ENCODE measurements at places on chromosomes 12 and 14.
A peak's percentile ranks its signal among the peaks of the same experiment; 100 is the strongest.

DNA sequence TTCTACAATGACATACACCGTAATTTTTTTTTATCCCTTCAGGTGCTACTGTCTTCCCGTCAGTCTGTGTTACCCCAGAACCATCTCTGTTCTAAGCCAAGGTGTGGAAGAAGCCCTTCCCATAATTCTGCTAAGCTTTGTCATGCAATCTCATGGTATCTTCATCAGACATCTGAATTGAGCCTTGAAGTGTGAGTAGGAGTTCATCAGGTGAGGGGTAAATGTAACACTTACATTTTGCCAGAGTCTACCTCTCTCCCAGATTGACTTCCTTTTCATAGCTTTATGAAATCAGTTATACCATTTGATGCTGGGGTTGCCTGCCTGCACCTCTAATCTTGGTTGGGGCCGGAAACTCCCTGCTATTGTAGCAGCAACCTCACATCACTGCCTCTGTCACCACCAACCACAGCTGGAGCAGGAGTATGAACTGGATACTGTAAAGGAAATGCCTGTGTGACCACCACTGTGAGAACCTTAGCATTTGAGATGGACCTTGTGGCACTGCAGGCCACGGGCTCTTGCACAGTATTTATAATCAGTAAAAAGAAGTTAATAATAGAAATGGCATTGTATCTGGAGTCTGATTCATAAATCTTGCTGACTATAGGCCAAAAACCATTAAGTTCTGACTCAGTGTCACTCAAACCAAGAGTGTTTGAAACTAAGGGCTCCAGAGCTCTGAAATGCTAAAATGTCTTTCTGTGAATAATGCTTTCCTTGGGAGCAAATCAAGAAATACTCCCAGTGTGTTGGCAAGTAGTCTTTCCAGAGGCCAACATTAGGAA is 58.7 kb upstream of the STK38L start:
- DNase-seq = no peak
- H3K27me3 ChIP-seq = peaks cover 3% of the 10 kb centered on the region
- H3K4me3 ChIP-seq = no peak overlapping the region
- H3K4me1 ChIP-seq = peaks cover 6% of the 10 kb centered on the region
- no peak overlapping the region for H3K27ac ChIP-seq

DNA sequence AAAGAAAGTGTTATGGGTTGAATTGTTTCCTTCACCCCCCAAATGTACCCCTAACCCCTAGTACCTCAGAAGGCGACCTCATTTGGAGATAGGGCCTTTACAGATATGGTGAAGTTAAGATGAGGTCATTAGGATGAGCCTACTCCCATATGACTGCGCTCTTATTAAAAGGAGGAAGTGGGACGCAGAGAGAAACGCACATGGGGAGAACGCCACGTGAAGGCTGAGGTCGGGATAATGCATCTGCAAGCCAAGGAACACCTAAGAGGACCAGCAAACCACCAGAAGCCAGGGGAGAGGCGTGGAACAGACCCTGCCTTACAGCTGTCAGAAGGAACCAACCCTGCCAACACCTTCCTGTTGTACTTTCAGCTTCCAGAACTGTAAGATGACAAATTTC is 1.7 kb upstream of the NRIP2 start:
- no peak for DNase-seq
- no peaks in the 10 kb centered on the region for H3K36me3 ChIP-seq
- H3K27ac ChIP-seq = no peak overlapping the region
- no peak overlapping the region for H3K4me3 ChIP-seq

- H3K4me3 ChIP-seq = no peak overlapping the region
- H3K4me1 ChIP-seq = peaks cover 10% of the 10 kb centered on the region
- no peaks in the 10 kb centered on the region for H3K36me3 ChIP-seq
- DNase-seq = no peak
- no peak overlapping the region for H3K27ac ChIP-seq
Measured at GRCh38 chr12:123919980-123920360, 52.7 kb downstream of the CCDC92 start.

GRCh38 chr12:42552822-42553221 is 36.7 kb downstream of the PRICKLE1 start:
- H3K27ac ChIP-seq = no peak overlapping the region
- no peak for DNase-seq
- H3K4me1 ChIP-seq = no peaks in the 10 kb centered on the region
- no peak overlapping the region for H3K4me3 ChIP-seq
- H3K36me3 ChIP-seq = no peaks in the 10 kb centered on the region

- no peaks in the 10 kb centered on the region for H3K27me3 ChIP-seq
- no peak overlapping the region for H3K27ac ChIP-seq
- H3K36me3 ChIP-seq = peaks cover 11% of the 10 kb centered on the region
Measured at GRCh38 chr14:96852823-96853422, 55.7 kb downstream of the VRK1 start.

DNA sequence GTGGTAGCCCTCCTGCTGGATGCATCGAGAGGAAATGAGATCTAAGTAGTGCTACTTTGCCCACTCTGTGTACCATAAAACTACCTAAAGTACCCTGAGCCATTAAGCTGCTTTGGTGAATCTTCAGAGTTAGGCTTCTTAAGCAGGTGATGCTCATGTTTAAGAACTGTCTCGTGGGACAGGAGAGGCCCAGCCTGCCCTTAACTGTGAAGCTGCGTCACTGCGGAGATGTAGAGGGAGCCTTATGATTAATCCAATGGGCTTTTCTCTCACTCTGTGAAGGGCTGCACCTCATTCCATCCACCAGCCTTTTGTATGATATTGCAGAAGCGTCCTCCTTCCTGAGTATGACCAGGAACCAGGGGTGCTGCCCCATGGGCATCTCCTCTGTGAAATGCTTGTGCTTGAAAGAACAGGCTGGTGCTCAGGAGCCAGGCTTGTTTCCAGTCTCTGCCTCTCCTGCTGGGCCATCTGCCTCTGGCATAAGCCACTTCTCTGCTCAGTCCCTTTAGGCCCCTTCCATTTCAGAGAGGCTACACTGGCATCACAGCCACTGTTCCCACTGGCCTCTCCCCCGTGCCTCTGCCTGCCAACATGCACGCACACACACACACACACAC is 6.8 kb upstream of the CCDC177 start:
- H3K4me3 ChIP-seq = no peak overlapping the region
- no peak overlapping the region for H3K27ac ChIP-seq
- peaks cover 4% of the 10 kb centered on the region for H3K27me3 ChIP-seq
- H3K36me3 ChIP-seq = no peaks in the 10 kb centered on the region

- H3K4me3 ChIP-seq = no peak overlapping the region
- no peaks in the 10 kb centered on the region for H3K27me3 ChIP-seq
- DNase-seq = no peak
- no peak overlapping the region for H3K27ac ChIP-seq
- H3K36me3 ChIP-seq = no peaks in the 10 kb centered on the region
Measured at GRCh38 chr14:32332415-32333316, 3.6 kb downstream of the AKAP6 start.

GRCh38 chr14:30607156-30607780 is 14.9 kb upstream of the SCFD1 start:
- no peak overlapping the region for H3K4me3 ChIP-seq
- H3K4me1 ChIP-seq = no peaks in the 10 kb centered on the region
- H3K36me3 ChIP-seq = peaks cover 12% of the 10 kb centered on the region
- H3K27ac ChIP-seq = no peak overlapping the region

GRCh38 chr14:57380935-57381334 is 9.5 kb upstream of the NAA30 start:
- H3K4me3 ChIP-seq = no peak overlapping the region
- no peaks in the 10 kb centered on the region for H3K36me3 ChIP-seq
- H3K4me1 ChIP-seq = no peaks in the 10 kb centered on the region
- no peak for DNase-seq

- no peak overlapping the region for H3K4me3 ChIP-seq
- no peak overlapping the region for H3K27ac ChIP-seq
- H3K27me3 ChIP-seq = no peaks in the 10 kb centered on the region
- no peak for DNase-seq
- H3K4me1 ChIP-seq = no peaks in the 10 kb centered on the region
- H3K36me3 ChIP-seq = no peaks in the 10 kb centered on the region
Measured at GRCh38 chr12:129641926-129642325, 261.9 kb downstream of the TMEM132D start.

DNA sequence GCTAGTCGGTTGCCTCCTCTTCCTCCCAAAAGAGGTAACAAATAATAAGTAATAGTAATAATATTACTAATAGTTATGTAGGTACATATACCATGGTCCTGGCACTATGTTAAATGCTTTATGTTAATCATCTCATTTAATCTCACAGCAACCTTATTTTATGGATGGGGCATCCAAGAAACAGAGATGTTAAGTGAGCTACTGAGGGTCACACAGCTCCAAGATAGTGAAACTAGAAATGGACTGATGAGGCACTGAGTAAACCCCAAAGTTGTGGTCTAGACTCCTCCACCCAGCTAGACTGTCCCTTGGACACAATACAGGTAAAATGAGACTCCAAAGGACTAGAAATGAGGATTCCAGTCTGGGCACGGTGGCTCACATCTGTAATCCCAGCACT is 15.1 kb downstream of the ZFHX2 start:
- H3K36me3 ChIP-seq = no peaks in the 10 kb centered on the region
- H3K27me3 ChIP-seq = no peaks in the 10 kb centered on the region
- no peak for DNase-seq

DNA sequence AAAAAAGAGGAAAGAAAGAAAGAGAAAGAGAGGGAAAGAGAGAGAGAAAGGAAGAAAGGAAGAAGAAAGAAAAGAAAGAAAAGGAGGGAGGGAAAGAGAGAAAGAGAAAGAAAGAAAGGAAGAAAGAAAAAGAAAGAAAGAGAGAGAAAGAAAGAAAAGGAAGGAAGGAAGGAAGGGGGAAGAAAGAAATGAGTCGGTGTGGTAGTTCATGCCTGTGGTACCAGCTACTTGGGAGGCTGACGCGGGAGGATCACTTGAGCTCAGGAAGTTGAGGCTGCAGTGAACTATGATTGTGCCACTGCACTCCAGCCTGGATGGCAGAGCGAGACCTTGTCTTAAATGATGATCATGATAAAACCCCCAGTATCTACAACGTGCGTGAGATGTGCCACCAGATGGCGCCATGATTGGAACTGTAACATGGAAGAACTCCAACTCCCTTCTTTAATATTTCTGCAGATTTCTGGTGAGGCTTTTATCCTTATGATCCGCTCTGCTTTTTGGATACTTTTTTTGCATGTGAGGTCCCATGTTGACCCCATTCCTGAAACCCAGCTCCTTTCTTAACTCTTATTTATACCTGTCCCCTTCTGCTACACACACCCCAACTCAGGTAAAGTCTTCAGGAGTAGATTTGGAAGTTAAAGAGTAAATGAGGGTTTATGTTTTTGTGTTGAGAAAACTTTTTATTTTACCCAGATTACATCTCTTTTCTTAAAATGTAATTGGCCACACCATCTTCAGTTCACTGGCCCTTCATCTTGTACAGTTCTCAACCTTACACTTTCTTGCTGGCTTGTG is 25.6 kb downstream of the RNASE10 start:
- H3K27me3 ChIP-seq = peaks cover 49% of the 10 kb centered on the region
- H3K27ac ChIP-seq = peak overlapping the region; percentile 11
- H3K36me3 ChIP-seq = no peaks in the 10 kb centered on the region
- peak overlapping the region; percentile 17 for H3K4me3 ChIP-seq
- H3K4me1 ChIP-seq = peaks cover 13% of the 10 kb centered on the region

GRCh38 chr12:89525305-89525823 is 483 bp downstream of the POC1B start:
- H3K4me3 ChIP-seq = peak overlapping the region; percentile 93
- H3K4me1 ChIP-seq = peaks cover 62% of the 10 kb centered on the region
- H3K36me3 ChIP-seq = peaks cover 27% of the 10 kb centered on the region

- peak overlapping the region; percentile 91 for H3K27ac ChIP-seq
- no peaks in the 10 kb centered on the region for H3K27me3 ChIP-seq
- H3K36me3 ChIP-seq = no peaks in the 10 kb centered on the region
Measured at GRCh38 chr12:6323340-6323994, 13.0 kb downstream of the PLEKHG6 start.

DNA sequence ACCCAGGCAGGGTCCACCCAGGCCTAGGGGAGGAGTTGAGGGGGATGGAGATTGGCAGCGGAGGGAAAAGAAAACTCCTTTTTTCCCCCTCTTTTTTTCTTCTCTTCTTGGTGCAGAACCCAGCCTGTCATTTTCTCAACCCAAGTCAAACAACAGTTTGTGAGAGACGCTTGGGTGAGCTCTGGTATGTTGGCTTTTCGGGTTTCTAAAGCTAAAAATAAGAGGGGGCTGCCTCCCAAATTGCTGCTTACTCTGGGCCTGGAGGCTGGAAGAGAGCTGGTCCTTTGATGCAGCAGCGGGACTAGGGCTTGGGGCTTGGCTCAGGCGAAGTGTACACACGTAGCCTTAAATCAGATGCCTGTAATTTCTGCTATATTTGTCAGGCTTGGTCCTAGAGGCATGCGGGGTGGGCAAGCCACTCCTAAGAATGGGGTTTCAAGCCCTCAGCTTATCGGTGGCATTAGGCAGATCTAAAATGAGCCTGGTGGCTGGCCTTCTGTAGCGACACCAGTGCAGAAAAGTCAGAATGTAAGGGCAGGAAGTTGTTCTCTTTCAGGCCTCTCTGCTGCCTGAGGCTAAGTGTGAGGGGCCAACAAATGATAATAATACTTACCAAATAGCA is 816 bp upstream of the SLC8A3 start:
- DNase-seq = no peak
- peaks cover 16% of the 10 kb centered on the region for H3K4me1 ChIP-seq
- peak overlapping the region; percentile 26 for H3K4me3 ChIP-seq
- H3K27me3 ChIP-seq = peaks cover 46% of the 10 kb centered on the region
- no peaks in the 10 kb centered on the region for H3K36me3 ChIP-seq

DNA sequence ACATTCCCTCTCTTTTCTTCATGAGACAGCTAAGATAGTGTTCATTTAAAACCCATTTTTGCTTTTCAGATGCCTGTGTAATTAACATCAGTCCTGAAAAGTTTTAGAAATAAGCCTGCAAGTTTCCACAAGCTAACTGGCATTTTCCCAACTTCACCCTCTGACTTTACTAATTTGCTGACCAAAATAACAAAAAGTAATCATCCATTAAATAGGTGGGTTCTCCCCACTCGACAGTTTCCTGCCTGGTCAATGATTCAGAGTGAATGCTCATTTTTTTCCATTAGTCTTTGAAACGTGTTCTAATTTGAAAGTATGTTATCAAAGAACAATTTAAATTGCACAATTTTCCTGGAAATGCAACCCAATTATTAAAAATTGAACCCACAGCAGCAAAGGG is 23.6 kb downstream of the NELL2 start:
- peaks cover 5% of the 10 kb centered on the region for H3K27me3 ChIP-seq
- DNase-seq = no peak
- H3K4me1 ChIP-seq = peaks cover 14% of the 10 kb centered on the region
- H3K27ac ChIP-seq = no peak overlapping the region
- H3K4me3 ChIP-seq = no peak overlapping the region
- no peaks in the 10 kb centered on the region for H3K36me3 ChIP-seq

GRCh38 chr12:12819221-12819620 is 6.1 kb downstream of the DDX47 start:
- no peak for DNase-seq
- no peak overlapping the region for H3K27ac ChIP-seq
- H3K27me3 ChIP-seq = no peaks in the 10 kb centered on the region
- H3K4me1 ChIP-seq = peaks cover 37% of the 10 kb centered on the region

GRCh38 chr12:68613209-68613904 is 2.7 kb downstream of the RAP1B start:
- DNase-seq = no peak
- peak overlapping the region; percentile 99 for H3K27ac ChIP-seq
- peaks cover 40% of the 10 kb centered on the region for H3K4me1 ChIP-seq
- H3K36me3 ChIP-seq = peaks cover 35% of the 10 kb centered on the region
- H3K4me3 ChIP-seq = peak overlapping the region; percentile 99
- no peaks in the 10 kb centered on the region for H3K27me3 ChIP-seq

- peak overlapping the region; percentile 89 for H3K4me3 ChIP-seq
- H3K27me3 ChIP-seq = no peaks in the 10 kb centered on the region
- no peaks in the 10 kb centered on the region for H3K36me3 ChIP-seq
- peak; percentile 95 for DNase-seq
- H3K4me1 ChIP-seq = peaks cover 85% of the 10 kb centered on the region
Measured at GRCh38 chr12:47808050-47808449, 11.7 kb downstream of the HDAC7 start.

Measured in natural killer cell treated with Interleukin-12 subunit alpha and Interleukin-12 subunit beta and Interleukin-15 and Interleukin-18, amount 100 ng/mL, for 72 hours (primary cell).